Left colon (tissue), 2 donors: ENCODE measurements at places on chromosomes 4 and X. TPM values are rescaled to one million over a fixed set of nuclear protein-coding genes. Genes with fewer than 3 reads are reported as not detected.

GRCh38 chr4:173432430-173432829, 33.5 kb upstream of the SCRG1 start:
- no peak for DNase-seq

DNA sequence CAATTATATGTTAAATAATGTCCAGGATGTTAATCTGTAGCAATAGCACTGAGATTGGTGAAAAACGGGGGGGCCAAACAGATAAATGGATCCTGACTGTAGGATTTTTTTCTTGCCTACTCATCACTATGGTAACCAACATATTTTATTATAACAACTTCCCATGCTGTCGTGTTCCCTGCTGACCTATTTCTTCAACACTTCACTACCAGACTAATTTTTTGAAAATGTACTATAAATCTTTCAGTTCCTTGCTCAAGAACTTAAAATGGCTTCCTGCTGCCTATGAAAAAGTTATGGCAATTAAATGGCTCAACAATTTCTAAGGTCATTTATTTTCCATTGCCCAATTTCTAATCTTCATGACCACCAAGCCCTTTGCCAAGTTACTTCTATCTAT, 38.9 kb upstream of the CFAP47 start:
- DNase-seq: no peak

DNA sequence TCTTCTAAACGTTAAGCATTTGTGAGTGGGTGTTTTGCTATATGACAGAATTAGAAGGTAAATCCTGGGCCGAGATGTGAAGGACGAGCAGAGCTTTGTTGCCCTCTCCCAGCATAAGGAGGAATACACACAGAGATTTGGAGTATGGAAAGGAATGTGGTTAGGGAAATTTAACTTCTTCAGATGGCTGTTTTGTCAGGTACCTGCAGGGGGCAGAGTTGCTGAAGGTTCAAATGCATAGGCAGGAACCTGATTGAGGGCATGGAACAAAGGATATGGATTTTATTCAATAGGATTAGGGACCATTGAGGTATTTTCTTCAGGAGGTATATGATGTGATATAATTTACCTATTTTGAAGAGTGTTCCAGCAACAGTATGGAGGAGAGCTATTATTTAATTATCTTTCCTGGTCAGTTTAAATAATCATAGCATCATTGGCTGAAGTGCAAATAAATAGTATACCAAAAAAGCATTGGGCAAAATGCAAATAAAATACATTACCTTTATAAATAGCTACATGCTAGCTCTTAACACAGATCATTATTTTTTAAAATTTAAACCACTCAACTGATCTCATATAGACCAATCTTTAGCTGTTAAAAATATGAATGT, 143.6 kb downstream of the SLIT2 start:
- peak; percentile 33 for DNase-seq

- DNase-seq: no peak
Measured at GRCh38 chr4:37442062-37442323, 197.4 kb downstream of the NWD2 start.

- peak; percentile 42 for DNase-seq
Measured at GRCh38 chr4:184471881-184472613, 2.3 kb downstream of the IRF2 start.

- no peak for DNase-seq
Measured at GRCh38 chr4:97938141-97938540, 205.1 kb downstream of the STPG2 start.

Gene ARR3
- 0.64 TPM for total RNA-seq

DNA sequence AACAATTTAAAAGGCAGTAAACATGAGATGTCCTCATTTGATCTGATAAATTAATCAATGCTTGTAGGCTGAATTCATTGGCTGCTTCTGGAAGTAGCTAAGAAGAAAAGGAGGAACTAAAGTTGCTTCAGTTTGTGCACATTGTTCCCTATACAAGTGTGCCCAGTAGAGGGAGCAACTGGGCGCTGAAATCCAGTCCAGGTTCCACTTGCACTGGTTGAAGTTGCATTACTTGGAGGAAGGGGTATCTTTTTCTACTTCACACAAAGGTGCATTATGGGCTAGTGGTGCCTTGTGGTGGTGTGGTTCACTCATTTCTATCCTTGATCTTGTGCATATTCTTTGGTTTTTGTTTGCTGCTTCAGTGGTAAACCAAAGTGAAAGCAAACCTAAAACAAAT, 67.9 kb upstream of the SOX3 start:
- peak; percentile 43 for DNase-seq

DNA sequence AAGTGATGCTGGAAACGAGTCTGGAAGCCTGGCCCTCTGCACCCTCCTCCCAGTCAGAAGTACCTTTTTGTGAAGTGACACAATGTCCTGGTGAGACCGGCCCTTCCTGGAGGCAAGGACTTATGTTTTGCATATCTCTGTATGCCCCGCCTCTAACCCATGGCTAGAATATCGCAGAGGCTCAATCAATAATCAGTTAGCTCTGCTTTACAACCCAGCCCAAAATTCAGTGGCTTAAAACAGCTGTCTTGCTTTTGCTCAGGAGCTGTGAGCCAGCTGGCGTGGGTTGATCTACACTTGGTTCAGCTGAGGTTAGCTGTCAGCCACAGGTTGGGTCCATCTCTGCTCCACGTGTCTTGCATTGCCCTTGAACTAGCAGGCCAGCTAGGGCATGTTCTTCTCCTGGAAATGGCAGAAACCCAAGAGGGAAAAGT, 98.8 kb upstream of the METTL14 start:
- DNase-seq: no peak

GRCh38 chrX:39431893-39432292, 630.6 kb downstream of the MID1IP1 start:
- DNase-seq: no peak

DNA sequence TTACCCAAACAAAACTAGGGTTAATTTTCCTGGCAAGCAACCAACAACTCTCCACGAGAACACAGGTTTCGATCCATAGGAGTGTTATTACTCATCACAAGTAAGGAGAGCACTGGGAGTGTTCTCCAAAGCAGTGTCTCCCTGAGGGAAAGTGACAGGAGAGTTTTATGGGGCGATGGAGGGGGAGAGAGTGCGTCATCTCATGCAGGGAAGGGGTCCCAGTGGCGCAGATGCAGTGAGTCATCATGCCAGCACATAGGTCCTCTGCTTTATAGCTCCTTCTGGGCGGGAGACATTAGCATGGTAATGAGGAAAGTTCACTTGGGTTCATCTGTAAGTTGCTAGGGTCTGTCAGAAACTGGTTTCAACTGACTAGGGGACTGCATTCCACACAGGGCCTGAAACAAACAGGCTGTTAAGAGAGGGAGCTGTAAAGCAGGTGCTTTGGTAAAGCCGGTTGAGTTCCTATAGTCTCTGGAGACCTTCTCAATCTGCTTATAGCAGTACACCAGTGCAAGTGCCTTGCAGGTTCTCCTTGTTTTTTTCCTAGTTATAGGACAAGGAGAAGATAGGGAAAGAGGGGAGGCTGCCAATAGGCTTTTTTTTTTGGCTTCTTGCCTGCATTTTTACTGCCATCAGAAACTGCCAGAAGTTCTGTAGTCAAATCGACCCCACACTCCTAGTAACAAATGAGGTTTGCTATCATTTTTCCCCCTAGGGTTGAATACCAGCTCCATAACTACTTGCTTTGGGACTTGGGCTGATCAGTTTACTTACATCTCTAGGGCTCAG, 12.8 kb upstream of the BOD1L1 start:
- DNase-seq: no peak

DNA sequence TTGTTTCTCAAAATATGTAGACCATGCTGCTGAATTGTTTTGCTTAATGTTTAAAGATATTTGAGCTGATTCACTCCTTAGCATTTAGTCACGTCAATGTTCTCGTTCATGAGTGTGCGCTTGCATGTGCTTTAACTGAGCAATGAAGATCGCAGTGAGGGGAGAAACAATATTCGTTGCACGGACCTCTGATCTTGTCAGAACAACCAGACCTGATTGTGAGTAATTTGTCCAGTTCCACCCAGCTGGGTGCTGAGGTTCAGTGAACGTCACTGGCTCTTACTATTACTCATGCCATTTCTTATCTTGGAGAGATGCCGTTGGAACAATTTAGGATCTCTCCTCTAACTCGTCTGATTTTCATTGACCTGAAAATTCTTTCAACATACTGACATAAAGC, 15.0 kb upstream of the PRKX start:
- DNase-seq: no peak

- no peak for DNase-seq
Measured at GRCh38 chrX:1453395-1453783, 680 bp upstream of the ASMTL start.

DNA sequence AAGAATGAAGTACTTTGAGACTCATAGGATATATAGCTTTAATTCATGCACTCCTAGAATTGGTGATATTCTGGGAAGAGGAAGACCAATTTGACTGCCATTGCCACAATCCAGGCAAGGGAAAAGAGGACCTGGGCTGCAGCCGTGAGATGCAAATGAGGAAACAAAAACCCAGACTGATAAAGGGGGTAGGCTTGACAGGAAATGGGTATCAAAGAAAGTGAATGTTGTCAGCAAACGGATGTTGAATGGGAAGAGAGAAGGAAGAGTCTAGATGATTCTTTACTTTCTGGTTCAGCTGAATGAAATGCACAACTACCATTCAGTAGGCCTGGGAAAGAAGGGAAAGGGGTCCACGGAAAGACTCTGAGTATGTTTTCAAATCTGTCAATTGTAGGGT, 17.1 kb upstream of the ARHGEF6 start:
- no peak for DNase-seq

DNA sequence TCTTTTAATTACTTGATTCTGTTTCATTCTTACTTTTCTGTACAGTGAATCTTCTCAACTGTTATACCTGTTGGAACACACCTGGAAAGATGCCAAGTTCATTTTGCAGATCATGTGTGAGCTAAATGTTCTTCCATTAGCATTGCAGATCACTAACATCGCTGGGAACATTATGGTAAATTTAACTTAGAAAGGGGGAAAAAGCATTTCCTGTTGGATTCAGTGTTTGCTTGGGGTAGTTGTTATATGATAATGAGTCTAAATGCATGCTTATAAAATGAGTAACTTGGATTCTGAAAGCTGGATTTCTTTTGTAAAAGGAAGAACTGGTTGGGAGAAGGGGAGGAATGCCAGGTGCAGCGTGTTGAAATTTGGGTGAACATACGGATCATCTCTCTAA, 47.6 kb downstream of the POLA1 start:
- no peak for DNase-seq

- no peak for DNase-seq
Measured at GRCh38 chr4:73788411-73788810, 48.0 kb downstream of the CXCL8 start.

DNA sequence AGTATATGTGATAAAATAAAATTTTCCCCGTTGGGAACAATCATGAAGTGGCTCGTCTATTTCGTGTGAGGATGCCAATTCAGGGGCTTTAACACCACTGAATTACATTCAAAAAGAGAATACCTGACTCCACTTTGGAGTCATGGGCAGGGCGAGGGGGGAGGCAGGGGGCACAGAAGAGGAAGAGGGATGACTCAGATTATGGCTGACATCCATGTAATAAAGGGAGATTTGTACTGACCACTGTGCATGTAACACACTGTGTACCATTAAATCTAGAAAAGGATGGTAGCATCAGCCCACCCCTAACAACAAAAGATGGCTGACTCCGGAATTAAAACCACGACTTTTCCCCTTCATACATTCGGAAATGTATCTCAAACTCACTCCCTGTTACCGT, 1.3 kb downstream of the SLC9A7 start:
- no peak for DNase-seq

DNA sequence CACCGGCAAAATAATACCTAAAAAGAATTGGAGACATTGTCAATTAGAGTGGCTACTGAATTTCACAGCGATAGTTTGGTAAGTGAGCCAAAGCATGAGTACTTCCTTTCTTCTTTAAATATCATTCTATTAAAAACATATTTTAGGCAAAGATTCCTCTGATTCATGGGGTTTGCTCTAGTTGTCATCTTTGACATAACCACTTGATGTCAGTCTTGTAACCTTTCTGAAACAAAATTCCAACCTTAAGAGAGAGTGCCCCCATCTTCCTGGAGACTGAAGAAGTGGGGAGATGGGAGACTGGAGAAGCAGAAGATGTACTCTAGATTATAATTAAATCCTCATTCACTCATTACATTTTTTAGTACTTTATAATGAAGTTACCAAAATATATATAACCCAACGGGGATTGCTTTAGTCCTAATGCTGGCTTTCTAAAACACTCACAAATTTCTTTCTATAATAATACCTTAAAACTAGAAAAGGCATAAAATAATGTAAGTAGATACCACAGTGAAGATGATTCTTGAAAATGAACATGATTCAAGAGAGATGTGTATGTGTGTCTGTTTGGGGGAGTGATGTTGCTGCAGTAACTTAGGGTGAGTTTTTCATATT, 96.4 kb downstream of the EMCN start:
- DNase-seq: no peak

DNA sequence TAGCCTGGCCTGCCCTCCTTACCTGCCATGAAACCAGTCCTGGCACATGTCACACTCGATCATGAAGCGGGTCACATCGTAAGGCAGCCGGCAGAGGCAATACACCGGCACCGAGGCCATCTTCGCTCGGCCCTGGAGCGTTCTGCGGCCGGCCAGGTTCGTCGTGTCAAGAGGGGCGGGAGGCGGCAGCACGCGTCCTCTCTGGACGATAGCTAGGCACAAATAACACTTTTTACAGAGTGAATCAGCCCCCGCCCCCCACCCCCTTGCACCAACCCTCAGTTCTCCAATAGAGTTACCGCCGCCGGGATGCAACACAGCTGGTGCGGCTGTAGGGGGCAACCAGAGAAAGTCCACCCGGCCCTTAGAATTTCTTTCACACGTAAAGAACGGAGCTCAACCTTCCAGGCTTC, 1.7 kb downstream of the PHF8 start:
- peak; percentile 46 for DNase-seq

- DNase-seq: no peak
Measured at GRCh38 chr4:107213880-107214279, 177.8 kb upstream of the DKK2 start.

GRCh38 chr4:25552580-25553271, 102.9 kb upstream of the SLC34A2 start:
- peak; percentile 65 for DNase-seq

Gene FHL1
- 175 TPM for total RNA-seq

Gene CXorf65
- not detected for total RNA-seq

- no peak for DNase-seq
Measured at GRCh38 chr4:172680691-172681090, 487.9 kb upstream of the GALNT7 start.

DNA sequence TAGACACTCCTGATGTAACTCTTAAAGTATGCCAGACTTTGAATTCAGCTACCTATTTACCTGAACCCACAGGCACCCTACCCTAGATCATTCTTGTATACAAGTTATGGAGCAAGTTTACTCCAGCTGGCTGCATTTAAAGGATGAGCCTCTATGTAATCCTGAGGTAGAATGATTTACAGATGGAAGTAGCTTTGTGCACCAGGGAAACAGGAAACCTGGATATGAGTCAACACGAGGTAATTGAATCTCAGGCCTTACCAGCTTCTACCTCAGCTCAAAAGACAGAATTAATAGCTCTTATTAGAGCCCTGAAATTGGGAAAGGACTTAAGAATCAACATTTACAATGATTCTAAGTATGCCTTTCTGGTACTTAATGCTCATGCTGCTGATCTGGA, 119.8 kb downstream of the AGTR2 start:
- no peak for DNase-seq
